ENCODE measurements at places on chromosomes 5 and 9.
A peak's percentile ranks its signal among the peaks of the same experiment; 100 is the strongest.

DNA sequence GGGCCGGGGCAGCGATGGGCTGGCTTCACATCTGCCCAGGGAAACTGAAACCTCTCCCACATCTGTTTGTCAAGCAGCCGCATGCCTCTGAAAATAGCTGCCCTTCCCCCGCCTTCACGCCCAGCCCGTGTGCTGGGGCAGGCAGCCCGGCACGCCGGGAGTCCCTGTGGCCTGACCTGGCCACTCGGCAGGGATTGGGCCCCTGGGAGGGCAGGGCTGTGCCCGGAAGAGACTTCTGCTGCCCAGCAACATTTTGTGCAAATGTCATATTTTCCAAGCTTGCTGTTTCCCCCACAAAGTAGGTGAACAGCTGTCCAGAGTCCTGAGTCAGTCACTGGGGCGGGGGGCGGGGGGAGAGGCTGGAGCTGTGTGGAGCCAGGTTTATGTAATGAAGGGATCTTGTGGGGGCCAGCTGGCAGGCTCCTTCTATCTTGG is 8.2 kb downstream of the COL27A1 start:
- DNase-seq: no peak

DNA sequence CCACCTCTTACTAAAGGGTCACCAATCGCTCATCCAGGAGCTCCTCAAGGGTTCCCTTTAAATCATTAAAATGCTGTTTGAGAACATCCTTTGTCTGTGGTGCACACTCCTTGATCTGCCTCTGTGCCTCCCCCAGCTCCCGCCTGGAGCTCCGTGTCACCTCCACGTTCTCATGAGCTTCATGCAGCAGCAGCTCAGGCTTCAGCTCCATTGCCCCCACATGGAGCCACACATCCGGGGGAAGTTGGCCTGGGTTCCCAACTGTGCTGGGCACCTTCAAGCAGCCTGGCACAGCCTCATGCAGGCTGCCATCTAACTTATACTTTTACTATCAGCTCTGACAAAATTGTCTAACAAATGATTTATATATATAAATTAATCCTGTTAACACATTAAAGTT is 585.8 kb upstream of the FAM174A start:
- DNase-seq: no peak

- DNase-seq: no peak
Observed at GRCh38 chr9:135134268-135135022, 47.0 kb downstream of the OLFM1 start.

- peak; percentile 27 for DNase-seq
Observed at GRCh38 chr9:121201045-121201737, 478 bp downstream of the RAB14 start.

All from CD4-positive, alpha-beta T cell treated with Interleukin-6 at 100 ng/mL for 8 hours (primary cell).